ENCODE measurements at places on chromosomes 16 and 17.

- ATAC-seq: no peak
Observed at GRCh38 chr17:58517378-58517927, 3.0 kb upstream of the MTMR4 start.

- ATAC-seq: no peak
Observed at GRCh38 chr16:84628226-84628731, 10.4 kb upstream of the COTL1 start.

DNA sequence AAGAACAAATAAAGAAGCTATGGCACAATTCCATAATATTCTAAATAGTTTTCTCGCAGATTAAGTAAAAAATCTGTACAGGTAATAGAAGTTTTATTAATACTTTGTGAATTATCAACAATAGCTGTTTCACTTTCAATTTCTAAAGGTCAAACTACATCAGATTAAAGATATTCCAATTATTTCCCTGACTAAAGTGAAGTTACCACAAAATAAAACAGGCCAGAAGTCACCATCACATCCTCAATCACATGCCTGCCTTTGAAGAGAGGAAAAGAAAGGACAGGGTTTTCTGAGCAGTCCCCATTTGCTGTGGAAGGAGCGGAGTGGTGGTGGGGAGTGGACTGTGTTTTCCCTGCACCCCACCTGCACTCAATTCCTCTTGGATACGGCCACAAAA, 11.1 kb downstream of the ITFG1 start:
- ATAC-seq: no peak

DNA sequence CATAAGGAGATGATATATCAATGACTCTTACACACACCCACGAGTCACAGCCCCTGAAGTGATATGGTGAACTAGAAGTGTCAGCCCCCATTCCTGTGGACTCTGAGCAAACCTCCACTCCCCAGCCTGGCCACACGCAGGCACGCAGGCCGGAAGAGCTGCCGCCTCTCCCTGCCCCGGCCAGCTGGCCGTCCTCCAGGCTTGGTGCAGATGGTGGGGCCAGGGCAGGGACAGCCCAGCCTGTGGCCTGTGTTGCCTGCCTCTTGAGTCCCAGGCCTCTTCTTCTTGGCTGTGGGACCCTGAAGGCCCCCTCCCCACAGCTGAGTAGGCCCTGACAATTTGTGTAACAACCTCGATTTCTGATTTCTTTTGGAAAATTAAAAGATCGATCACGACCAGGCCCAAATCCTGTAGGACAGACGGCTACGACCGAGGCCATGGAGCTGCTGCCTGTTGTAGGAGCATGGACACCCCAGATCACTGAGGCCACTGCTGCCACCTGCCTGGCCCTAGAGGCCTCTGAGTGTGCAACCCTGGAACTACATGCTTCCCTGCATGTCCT, 10.0 kb upstream of the MPRIP start:
- ATAC-seq: no peak

- ATAC-seq: no peak
Observed at GRCh38 chr17:3632287-3632686, 3.8 kb downstream of the SHPK start.

DNA sequence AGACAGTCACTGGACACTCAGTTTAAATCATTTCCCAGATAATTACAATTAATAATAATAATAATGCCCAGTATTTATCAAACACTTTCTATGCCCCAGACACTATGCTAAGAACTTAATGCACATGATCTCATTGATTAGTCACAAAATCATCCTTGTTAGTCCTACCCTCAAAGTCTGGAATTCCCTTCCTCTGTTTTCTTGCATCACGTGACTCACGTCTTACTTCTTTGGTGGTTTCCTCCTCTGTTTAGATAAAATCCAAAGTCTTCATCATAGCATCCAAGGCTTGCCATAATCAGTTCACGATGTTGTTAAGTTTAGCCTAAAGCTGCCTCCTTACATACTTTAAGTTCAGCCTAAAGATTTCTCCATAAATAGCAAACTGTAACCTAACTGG, 471.9 kb downstream of the PMP22 start:
- ATAC-seq: no peak

GRCh38 chr16:30381291-30382041, 895 bp downstream of the SEPTIN1 start:
- ATAC-seq: no peak

- ATAC-seq: no peak
Observed at GRCh38 chr17:45290269-45290765, 26.5 kb downstream of the MAP3K14 start.

DNA sequence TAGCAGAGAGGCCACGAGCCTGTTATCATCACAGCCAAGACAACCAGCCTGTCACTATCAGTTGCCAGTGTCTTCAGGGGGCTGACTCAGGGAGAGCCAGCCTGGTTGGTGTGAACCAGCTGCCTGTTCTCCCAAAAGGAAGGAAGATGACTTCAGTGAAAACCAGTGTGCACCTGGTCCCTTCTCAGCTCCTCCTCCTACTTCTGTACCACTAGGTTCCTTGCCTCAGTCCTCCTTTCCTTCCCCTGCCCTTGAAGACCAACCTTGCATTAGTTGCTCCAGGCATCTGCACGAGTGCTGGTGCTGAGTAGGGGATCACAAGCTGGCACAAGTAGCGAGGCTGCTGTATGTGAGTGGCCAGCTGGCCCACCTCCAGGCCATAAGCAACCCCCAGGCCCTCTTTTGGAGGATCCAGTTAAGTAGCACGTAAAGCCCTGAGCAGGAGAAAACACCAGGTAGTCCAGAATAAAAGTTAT, 8.5 kb downstream of the TUBG1 start:
- ATAC-seq: no peak

GRCh38 chr17:45874151-45874550, 20.2 kb upstream of the MAPT start:
- ATAC-seq: peak; percentile 18

DNA sequence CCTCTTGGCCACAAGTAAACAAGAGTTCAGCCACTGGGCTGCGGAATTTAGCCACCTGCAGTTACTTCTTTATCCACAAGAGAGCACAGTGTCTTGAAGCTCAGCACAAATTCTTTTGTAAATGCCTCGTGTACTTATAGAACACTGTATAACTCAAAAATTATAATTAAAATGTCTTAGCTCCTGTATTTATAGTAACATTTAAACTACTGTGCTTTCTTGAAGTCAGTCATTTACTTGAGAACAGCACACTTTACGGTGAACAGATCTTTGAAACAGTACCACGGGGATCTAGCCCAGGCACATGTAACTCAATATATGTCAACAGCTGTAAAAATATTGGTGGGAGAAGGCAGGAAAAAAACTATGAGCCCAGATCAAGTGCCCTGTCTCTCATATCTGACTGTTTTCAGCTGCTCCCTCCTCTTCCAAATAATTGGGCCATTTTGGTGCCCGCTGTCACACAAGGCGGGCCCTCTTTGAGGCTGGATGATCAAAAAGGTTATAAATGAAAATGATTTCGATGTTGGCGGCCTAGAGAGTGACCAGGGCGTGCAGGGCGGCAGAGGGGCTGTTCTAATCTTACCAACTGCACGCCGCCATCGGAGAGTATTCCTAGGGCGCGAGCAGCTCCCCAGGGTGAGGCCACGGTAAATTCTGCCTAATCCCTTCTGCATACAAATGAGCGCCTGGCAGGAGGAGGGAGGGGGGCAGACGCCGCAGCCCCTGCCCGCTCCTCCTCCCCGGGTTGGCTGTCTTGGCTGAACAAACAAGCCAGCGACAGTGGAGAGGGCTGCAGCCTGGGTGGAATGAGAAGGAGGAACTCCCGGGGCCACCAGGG, 183.2 kb downstream of the C16orf78 start:
- ATAC-seq: no peak

GRCh38 chr16:3004781-3005284, 7.9 kb upstream of the CLDN9 start:
- no peak for ATAC-seq

DNA sequence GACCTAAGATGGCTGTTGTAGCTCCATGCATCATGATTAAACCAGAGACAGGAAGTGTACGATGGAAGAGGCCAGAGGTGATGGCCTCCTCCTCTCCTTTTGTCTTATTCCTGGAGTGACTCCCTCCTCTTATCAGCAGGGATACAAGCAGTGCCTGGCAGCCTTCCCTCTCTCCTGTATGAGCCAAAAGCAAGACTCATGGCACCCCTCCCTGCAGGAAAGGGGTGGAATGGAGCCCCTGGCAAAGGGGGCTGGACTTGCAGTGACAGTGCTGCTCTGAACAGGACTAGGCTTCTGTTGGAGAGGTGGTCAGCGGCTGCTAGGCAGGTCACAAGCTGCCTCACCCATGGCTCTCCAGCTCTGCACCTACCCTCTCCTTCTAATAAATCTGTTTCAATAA, 8.4 kb downstream of the TXNL4B start:
- no peak for ATAC-seq

GRCh38 chr16:30052671-30053372, 12.7 kb upstream of the ALDOA start:
- ATAC-seq: peak; percentile 82

- ATAC-seq: peak; percentile 38
Observed at GRCh38 chr16:21116148-21116693, 34.4 kb downstream of the DNAH3 start.

- ATAC-seq: no peak
Observed at GRCh38 chr17:13393841-13394710, 207.7 kb downstream of the HS3ST3A1 start.

- ATAC-seq: peak; percentile 97
Observed at GRCh38 chr17:14351493-14351892, 50.6 kb downstream of the HS3ST3B1 start.

DNA sequence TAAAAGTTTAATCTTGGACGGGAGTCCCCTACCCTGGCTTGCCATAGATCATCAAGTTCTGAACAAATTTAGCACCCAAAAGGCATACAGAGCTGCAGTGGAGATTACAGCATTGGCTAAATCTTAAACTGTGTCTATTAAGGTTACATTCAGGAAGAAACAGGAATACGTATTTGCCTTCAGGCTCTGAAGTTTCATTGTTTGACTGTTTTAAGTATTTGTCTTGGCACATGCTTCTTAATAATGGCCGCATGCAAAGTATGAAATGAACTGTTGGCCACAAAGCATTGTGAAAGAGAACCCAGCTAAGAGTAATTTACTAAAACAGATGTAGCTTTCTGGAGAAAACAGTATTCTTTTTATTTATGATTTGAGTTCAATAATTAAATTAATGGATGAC, 63.9 kb upstream of the CNEP1R1 start:
- no peak for ATAC-seq

DNA sequence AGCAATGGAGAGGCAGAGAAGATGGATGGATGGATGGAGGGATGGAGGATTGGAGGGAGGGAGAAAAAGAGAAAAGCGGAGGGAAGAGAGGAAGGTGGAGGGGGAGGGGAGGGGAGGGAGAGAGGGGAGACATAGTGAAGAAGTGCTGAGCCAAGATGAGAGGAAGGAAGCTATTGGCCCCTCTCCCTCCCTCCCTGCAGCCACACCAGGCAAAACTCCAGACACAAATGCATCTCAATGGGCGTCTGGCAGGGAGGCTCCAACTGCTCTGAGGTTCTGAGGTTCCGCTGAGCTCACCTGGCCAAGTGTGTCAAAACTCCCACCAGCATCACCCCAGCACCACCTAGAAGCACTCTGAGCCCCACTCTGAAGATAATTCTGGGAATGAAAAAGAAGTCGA, 26.9 kb upstream of the PHB1 start:
- no peak for ATAC-seq

- ATAC-seq: no peak
Observed at GRCh38 chr17:2190014-2190413, 113.6 kb downstream of the SMG6 start.

GRCh38 chr16:74623214-74623838, 16.4 kb upstream of the GLG1 start:
- no peak for ATAC-seq

- ATAC-seq: no peak
Observed at GRCh38 chr16:3001316-3001715, 11.4 kb upstream of the CLDN9 start.

DNA sequence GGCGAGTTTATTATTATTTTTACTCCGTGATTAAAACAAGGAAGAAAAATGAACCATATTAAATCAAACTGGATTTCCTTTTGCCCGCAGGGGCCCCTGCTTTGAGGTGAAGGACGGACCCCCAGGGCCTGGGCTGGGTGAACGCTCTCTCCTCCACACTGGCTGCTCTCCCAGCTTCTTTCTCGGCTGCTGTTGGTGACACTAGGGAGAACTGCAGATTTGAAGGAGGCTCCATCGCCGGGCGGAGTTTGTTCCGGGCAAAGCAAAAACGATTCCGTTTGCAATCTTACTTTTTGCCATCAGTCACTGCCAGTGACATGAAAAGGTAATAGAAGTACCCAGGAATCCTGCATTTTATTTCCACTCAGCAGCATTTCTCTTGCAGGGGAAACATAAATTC, 221.6 kb upstream of the SDK2 start:
- ATAC-seq: no peak

GRCh38 chr17:45963889-45964288, 35.2 kb upstream of the STH start:
- no peak for ATAC-seq

GRCh38 chr16:15885560-15886001, 2.8 kb downstream of the CEP20 start:
- ATAC-seq: no peak

- no peak for ATAC-seq
Observed at GRCh38 chr16:55513616-55514015, 4.7 kb downstream of the LPCAT2 start.

GRCh38 chr16:88878967-88879787, 12.7 kb upstream of the PABPN1L start:
- ATAC-seq: no peak

- ATAC-seq: no peak
Observed at GRCh38 chr16:83698964-83699363, 108.8 kb upstream of the HSBP1 start.

DNA sequence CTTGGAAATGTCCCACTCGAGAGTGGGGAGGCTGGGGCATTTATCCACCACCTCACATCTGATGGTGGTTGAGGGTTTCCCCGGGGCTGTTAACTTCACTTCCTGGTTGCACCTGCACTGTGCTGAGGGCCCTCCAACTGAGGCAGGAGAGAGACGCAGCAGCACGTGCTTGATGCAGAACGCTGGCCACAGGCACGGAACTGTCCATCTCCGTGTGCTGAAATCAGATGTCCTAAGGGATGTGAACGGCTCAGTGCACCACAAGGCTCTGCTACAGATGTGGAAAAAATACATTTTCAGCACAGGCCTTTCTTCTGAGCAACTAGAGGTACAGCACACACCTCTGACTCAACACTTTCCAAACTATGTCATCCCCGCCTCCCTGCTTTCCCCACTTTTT, 114.8 kb upstream of the C16orf82 start:
- no peak for ATAC-seq

DNA sequence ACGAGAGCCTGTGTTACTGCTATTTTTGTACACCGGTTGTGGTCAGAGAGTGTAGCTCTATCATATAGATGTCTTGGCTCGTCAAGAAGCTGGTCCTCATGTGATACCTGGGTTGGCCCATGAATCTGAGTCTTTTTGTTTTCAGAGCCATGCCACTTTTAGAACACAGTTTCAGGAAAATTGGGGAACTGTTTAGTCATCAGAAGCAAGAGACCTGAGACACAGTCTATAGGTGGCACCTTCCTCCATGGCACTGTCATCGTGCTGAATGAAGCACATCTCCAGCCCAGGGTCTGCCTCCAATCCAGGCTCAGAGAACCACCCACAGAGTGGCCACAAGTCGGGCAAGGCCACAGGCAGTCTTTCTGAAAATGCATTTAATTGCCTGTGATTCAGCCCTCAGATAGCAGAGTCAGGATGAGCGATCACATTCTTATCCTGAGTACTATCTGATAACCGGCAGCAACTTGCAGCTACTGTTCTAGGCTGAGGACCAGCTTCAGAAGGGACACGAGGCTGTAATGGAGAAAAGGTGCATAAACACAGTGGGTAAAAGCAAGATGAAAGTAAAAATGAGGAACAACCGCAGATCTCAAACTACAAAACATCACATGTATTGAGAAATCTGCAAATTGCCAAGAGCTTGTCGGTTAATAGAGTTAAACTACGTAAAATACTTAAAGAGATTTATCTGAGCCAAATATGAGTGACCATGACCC, 14.2 kb upstream of the HAPSTR1 start:
- ATAC-seq: no peak
